ENCODE measurements at places on chromosomes 13 and 19.

- DNase-seq, result no peak
These were observed 194.7 kb downstream of the B3GLCT start for GRCh38 chr13:31394506-31394905.

- no peak for DNase-seq
These were observed 116.0 kb downstream of the COL4A2 start for GRCh38 chr13:110422913-110423688.

GRCh38 chr19:38409631-38410133 is 6.8 kb downstream of the FAM98C start:
- DNase-seq, result peak; percentile 56

DNA sequence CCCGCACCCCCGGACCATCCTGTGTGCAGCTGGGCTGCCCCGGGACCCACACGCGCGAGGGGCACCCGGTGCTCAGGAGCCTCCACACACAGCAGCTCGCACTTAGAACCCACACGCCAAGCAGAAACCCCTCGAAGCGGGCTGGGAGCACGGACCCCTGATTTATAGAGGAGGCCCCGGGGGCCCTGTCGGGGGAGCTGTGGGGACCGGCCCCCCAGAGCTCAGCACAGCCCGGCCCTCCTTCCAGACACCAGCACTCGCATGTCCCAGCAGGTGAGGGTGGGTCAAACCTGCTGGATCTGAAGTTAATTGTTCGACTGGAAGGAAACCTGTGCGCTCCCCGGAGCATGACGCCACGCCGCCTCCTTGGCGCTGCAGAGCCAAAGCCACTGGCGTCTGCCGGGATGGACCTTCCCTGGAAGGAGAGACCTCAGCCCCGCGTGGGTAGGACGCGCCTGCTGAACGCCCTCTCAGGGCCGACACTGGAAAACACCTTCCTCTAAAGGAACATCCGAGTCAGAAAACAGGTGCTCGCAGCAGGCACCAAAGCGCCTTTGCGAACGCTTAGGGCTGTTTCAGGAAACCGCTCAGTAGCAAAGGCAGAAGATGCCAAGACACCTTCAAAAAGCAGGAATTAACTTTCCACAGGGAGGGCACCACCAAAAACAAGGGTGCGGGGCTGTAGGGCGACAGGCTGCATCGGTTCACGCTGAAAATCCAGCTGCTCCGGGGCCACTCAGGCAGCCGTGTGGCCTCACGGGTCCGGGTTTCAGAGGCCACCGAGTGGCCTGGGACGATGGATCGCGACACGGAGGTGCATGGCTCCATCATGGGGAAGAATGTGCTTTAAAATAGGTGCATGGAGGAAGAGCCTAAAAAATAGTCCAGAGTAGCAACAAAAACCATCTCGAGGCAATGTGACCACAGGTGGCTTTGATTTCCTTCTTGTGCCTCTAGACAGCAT is 37.8 kb upstream of the GRTP1 start:
- no peak for DNase-seq

- DNase-seq, result peak; percentile 79
These were observed at the start of the genes COL4A1 and COL4A2 for GRCh38 chr13:110306960-110307766. Gene COL4A1 (minus strand): TSS chr13:110307157. CDS start chr13:110307027, 130 bp downstream. Gene COL4A2 (plus strand): TSS chr13:110307284. CDS start chr13:110307904, 620 bp downstream.

GRCh38 chr13:31887286-31887685 is 144.3 kb upstream of the FRY start:
- no peak for DNase-seq

DNA sequence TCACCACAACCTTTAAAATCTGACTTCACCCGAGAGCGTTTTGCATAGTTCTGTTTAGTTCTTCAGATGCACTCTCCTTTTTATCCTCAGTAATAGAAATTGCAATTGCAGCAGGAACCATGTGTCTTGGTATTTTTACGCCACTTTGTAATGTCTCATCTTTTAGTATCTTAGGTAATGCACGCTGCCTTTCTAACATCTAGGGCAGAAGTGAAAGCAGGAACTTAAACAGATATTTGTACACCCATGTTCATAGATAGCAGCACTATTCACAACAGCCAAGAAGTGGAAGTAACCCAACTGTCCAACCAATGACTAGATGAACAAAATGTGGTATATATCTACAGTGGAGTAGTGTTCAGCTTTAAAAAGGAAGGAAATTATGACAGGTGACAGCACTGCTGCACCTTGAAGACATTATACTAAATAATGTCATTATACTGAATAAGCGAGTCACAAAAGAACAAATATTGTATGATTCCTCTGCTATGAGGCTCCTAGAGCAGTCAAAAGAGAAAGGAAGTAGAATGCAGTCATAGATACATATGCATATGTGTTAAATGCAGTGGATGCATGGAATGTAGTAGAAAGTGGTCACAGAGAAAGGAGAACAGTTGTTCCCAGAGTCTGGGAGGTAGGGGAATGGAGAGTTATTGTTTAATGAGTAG is 105.9 kb upstream of the GJB6 start:
- DNase-seq, result no peak

DNA sequence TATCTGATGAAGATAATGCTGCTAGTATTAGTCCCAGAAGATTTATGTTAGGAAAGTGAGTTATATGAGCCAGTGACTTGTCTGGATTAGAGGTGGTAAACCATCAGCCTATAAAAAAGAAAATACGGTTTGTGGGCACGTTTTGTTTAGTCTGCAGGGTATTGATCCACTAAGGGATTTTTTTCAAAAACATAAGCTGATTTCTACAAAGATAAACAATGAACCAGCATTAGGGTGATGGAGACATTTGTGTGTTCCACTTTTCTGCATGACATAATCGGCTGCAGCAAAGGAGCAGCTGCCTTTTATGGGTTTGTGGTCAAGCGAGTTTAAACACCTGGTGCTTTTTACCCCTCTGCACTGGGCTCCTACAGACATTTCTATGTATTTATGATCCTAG is 836.4 kb upstream of the GPC6 start:
- DNase-seq, result no peak

- DNase-seq, result peak; percentile 64
These were observed 545 bp downstream of the NACC1 start for GRCh38 chr19:13118424-13119193.

GRCh38 chr13:64704121-64704649 is 2526.0 kb downstream of the PCDH9 start:
- DNase-seq, result no peak

GRCh38 chr19:16514383-16515019 is 18.3 kb downstream of the C19orf44 start:
- DNase-seq, result no peak

DNA sequence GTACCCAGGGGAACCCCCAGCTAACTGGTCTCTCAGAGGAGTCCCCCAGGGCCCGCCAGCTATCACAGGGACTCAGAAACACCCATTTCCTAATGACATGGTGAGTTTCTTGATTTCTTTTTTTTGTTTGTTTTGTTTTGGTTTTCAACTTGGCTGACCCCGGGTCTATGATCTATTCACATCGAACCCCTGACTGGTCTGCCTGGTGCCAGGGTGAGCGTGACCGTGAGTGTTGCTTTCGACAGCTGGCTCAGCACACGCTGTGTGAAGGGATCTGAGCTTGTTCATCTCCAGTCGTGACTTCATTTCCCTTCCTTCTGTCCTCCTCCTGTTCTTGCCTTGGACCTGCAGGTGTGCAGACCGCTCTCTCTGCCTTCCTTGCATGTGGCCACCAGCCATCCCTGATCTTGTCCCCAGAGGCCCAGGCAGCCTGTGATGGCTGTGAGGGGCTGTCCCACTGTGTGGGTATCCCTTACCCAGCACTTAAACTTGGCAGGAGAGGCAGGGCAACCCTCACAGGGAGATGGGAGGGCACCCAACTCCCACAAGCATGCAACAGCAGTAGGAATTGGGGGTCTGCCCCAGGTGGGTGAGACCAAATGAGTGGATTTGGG is 26.2 kb downstream of the TMEM161A start:
- DNase-seq, result no peak

DNA sequence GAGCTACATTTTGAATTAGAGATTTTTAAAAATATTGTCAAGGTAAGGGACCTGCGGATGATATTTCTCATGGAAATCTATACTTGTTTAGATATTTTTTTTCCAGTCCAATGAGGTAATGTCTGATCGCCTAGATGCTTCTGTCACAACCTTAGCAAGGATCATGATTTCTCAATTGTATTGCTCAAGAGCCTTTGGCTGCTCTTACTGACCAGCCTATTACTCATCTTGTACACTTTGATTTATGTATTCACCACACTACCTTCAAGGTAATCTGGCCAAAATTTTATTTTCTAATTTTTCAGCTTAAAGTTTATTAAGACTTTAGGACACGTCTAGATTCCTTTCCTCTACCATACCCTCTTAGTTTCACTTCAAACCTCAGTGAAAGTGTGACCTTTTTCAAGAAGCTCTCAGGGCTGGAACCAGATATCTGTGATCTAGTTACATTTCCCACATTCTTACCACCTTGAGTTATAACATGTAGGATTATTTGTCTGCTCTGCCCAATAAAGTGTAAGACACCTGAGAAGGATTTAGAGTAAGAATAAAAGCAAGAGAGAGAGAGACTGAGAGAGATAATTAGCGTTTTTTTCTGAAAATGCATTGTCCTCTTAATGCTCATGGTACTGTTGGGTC is 197.1 kb downstream of the ITGBL1 start:
- DNase-seq, result peak; percentile 18

DNA sequence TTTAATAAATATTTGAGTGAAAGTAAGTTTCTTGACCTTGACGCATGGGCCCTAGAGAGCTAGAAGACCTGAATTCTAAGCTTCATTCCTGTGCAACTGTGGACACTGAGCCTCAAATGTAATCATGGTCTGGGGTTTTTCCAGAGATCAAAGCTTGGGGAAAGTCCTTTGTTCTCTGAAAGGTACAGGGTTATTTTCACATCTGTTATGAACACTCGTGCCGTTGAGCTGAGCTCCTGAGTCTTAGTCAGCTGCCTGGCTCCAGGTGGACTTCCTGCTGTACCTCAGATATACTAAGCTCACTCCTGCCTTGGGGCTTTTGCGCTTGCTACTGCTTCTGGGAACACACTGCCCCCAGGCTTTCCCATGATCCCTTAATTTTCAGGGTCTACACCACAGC is 7.5 kb upstream of the ZBTB32 start:
- no peak for DNase-seq

DNA sequence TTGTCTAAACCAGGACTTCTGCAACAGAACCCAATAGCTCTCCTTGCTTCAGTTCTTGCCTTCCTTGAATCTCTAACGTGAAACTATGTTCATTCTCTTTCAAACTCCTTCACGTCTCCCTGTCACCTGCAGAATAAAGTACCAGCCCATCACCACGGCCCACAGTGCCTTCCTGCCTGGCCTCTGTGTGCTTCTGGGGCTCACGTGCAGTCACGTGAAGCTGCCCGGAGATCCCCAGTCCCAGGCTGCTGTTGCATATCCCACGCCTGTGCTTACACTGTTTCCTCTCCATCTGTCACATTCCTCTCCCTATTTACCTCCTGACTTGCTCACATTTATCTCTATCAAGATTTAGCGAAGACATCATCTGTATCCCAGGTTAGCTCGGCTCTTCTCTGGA is 102.8 kb downstream of the STARD13 start:
- no peak for DNase-seq

- no peak for DNase-seq
These were observed 114.9 kb upstream of the SOX1 start for GRCh38 chr13:111952032-111952431.
